HT1080 (cell line): ENCODE measurements at places on chromosomes 7 and 10. TPM values are rescaled to one million over a fixed set of nuclear protein-coding genes. Genes with fewer than 3 reads are reported as not detected.

CLCN1 gene
- total RNA-seq, result not detected in 2 replicates

ITIH5 gene
- not detected in 2 replicates for total RNA-seq

MYL7 gene
- total RNA-seq, result not detected in 2 replicates

GPR15LG gene
- total RNA-seq, result not detected in 2 replicates

HOXA1 gene
- 1.3 and 1.6 TPM in 2 replicates for total RNA-seq

SPDYE2 gene
- total RNA-seq, result not detected in 2 replicates

NAPEPLD gene
- 3.6 and 5.0 TPM in 2 replicates for total RNA-seq

SFTPA1 gene
- total RNA-seq, result not detected in 2 replicates

NPTX2 gene
- not detected in 2 replicates for total RNA-seq

IRF5 gene
- 2.3 and 2.6 TPM in 2 replicates for total RNA-seq

OR2A42 gene
- not detected in 2 replicates for total RNA-seq

RET gene
- total RNA-seq, result 0.03 and 0.06 TPM in 2 replicates

GIMAP4 gene
- total RNA-seq, result not detected in 2 replicates

PNLIPRP2 gene
- not detected in 2 replicates for total RNA-seq

PDZD7 gene
- 0.80 and 1.6 TPM in 2 replicates for total RNA-seq

IMPDH1 gene
- total RNA-seq, result 69.8 and 71.3 TPM in 2 replicates

HSPB1 gene
- 0.43 and 1.2 TPM in 2 replicates for total RNA-seq

FAM13C gene
- total RNA-seq, result 2.8 and 3.1 TPM in 2 replicates

BTBD16 gene
- not detected in 2 replicates for total RNA-seq

SCIN gene
- total RNA-seq, result 0.03 TPM in 1 of 2 replicates, not detected in the other

CLRN3 gene
- not detected in 2 replicates for total RNA-seq

SRRM3 gene
- 1.4 and 1.7 TPM in 2 replicates for total RNA-seq

FAM25A gene
- total RNA-seq, result not detected in 2 replicates

ARHGEF35 gene
- total RNA-seq, result 0.11 TPM in 1 of 2 replicates, not detected in the other

STEAP2 gene
- total RNA-seq, result 6.7 and 8.6 TPM in 2 replicates

AOC1 gene
- total RNA-seq, result not detected in 2 replicates

CRYGN gene
- total RNA-seq, result not detected in 2 replicates

NXPH1 gene
- total RNA-seq, result not detected in 2 replicates

ATP6V0A4 gene
- 0.30 and 0.47 TPM in 2 replicates for total RNA-seq

ANKRD1 gene
- 75.3 and 102 TPM in 2 replicates for total RNA-seq

MYOF gene
- total RNA-seq, result 72.7 and 85.0 TPM in 2 replicates

BLNK gene
- total RNA-seq, result not detected in 2 replicates

GBX1 gene
- total RNA-seq, result not detected in 2 replicates

MSMB gene
- total RNA-seq, result not detected in 2 replicates

ADCY1 gene
- 0.08 and 0.13 TPM in 2 replicates for total RNA-seq

PAOX gene
- total RNA-seq, result 0.43 and 0.70 TPM in 2 replicates

SCART1 gene
- 0.80 and 1.3 TPM in 2 replicates for total RNA-seq

TMEM213 gene
- total RNA-seq, result not detected in 2 replicates

PDE1C gene
- total RNA-seq, result 0.53 and 1.3 TPM in 2 replicates

ZNF488 gene
- 0.10 and 0.11 TPM in 2 replicates for total RNA-seq

COBL gene
- total RNA-seq, result 1.2 TPM in 2 replicates

INHBA gene
- total RNA-seq, result 1.1 and 1.7 TPM in 2 replicates

SEC61A2 gene
- total RNA-seq, result 2.9 and 4.9 TPM in 2 replicates

CNTNAP2 gene
- not detected in 2 replicates for total RNA-seq

SPOCK2 gene
- total RNA-seq, result not detected in 2 replicates

KNDC1 gene
- total RNA-seq, result not detected in 2 replicates

TET1 gene
- total RNA-seq, result 0.84 and 1.2 TPM in 2 replicates

SP4 gene
- 5.1 and 5.7 TPM in 2 replicates for total RNA-seq
